Stimulated activated CD4-positive, alpha-beta T cell treated with anti-CD3 and anti-CD28 coated beads, TNF-alpha, amount 100 ng/mL, for 4 hours (primary cell): ENCODE measurements at places on chromosomes 13 and 19.

GRCh38 chr13:50123515-50123861 lies 108.2 kb downstream of the KCNRG start:
- DNase-seq, result no peak

GRCh38 chr19:33629826-33630375 lies 8.1 kb downstream of the CHST8 start:
- no peak for DNase-seq

GRCh38 chr13:45468635-45469034 lies 3.9 kb downstream of the COG3 start:
- no peak for DNase-seq

- no peak for DNase-seq
These were observed 15.3 kb upstream of the GJB6 start for GRCh38 chr13:20247403-20247802.

- no peak for DNase-seq
These were observed 4.4 kb upstream of the MYO16 start for GRCh38 chr13:108624979-108625378.

- no peak for DNase-seq
These were observed 43.8 kb downstream of the CAPN12 start for GRCh38 chr19:38700350-38700901.
